ENCODE measurements at places on chromosomes 16 and 17. TPM values are rescaled to one million over a fixed set of nuclear protein-coding genes. Genes with fewer than 3 reads are reported as not detected.

CDRT15 gene
- total RNA-seq: not detected

ANKRD40CL gene
- not detected for total RNA-seq

EFCAB5 gene
- 0.58 TPM for total RNA-seq

CRYBA1 gene
- not detected for total RNA-seq

PMFBP1 gene
- total RNA-seq: 0.99 TPM

SMYD4 gene
- 37.8 TPM for total RNA-seq

CCL17 gene
- not detected for total RNA-seq

All from natural killer cell (primary cell).